ENCODE measurements at places on chromosomes 16 and 17.

GRCh38 chr17:75729351-75729750, 8.1 kb downstream of the ITGB4 start:
- DNase-seq, result no peak

GRCh38 chr17:79950306-79950705, 85.4 kb downstream of the TBC1D16 start:
- no peak for DNase-seq

DNA sequence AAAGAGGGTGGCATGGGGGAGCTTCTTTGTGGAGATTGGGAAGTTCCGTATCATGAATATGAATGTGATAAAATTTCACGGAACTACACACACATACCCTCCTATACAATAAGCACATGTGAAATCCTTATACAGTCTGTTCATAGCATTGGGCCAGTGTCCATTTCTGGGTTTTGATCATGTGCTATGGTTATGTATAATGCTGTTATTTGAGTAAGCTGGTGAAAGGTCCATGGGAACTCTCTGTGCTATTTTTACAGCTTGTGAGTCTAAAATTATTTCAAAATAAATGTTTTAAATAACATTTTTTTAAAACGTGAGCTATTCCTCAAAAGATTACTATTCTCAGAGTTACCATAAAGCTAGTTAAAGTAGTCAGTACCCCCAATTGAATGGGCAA, 205.2 kb upstream of the CACNG5 start:
- DNase-seq, result no peak

GRCh38 chr17:61352781-61353491, 46.7 kb upstream of the TBX2 start:
- DNase-seq, result no peak

DNA sequence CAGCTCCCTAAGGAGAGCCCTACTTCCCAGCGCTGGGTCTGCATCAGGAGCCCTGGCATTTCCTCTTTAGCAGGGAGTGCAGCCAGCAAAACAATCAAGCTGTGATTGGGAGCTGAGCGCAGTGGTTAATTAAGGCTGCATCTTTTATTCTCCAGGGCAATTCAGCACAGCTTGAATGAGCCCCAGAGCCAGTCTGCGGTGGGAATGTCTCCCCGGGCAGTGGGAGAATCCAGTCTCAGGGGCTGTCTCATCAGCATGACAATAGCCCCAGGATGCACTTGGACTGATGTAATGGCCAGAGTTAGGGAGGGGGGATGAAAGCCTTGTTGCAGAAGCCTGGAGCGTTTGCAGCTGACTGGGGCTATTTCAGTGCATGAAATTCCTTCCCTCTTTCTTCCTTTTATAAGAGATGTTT, 292.6 kb upstream of the SOX9 start:
- no peak for DNase-seq

DNA sequence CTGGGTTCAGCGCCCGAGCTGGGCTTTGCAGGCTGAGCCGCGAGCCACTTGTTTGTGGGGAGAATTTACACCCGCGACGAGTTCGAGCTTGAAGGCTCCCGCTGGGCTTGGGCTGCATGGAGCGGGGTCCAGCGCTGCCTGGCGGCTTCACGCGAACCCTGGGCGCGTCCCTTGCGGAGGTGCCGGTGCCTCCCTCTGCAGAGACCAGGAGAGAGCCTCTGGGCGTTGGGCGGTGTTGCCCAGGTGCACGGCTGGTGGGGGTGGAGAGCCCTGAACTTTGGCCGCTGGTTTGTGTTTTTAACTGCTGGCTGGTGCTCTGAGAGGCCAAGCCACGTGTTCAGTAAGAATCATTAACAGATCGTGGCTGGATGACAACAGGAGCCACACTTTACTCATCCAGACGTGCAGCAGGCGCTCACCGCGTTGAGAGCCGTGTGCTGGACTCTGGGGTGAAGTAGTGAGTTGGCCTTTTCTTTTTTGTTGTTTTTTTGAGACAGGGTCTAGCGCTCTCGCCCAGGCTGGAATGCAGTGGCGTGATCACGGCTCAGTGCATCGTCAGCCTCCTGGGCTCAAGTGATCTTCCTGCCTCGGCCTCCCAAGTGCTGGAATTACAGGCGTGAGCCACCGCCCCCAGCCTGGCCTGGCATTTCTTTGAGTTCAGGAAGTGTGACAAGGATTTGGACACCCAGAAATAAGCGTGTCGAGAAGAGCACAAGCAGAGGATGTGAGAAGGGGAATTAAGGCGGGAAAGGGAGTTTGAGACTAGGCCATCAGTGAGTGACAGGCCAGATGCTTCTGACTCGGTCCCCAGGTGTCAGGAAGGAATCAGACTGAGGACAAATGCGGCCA, 827 bp downstream of the CDK10 start:
- DNase-seq, result no peak

- DNase-seq, result no peak
Measured at GRCh38 chr17:2980211-2980903, 83.0 kb downstream of the OR1D5 start.

DNA sequence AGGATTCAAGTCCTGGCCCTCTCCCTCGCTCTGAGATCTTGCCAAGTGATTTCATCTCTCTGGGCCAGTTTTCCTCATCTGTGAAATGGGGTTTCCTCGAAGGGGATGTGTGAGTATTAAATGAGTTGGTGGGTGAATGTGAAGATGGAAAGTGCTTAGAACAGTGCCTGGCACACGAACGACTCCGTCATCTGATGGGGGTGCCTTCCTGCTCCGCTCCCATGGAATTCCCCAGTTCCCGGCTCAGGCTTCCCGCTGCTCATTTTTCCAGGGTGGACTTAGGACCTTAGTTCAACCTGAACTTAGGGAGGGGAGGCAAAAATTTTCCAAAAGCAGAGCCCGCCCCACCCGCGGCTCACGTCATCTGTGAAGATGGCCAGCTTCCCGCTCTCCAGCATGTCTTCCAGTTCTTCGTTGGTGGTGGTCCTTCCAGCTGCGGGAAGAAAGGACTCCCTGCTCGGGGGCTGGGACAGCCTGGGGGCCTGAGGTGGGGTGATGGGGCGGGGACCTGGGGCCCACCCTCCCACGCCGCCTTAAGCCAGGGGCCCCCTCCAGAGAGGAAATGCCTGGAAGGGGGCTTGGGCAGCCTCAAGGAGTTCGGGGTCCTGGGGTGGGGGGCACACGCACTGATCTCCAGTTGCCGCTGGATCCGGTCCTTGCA, 11.4 kb downstream of the HSD3B7 start:
- no peak for DNase-seq

DNA sequence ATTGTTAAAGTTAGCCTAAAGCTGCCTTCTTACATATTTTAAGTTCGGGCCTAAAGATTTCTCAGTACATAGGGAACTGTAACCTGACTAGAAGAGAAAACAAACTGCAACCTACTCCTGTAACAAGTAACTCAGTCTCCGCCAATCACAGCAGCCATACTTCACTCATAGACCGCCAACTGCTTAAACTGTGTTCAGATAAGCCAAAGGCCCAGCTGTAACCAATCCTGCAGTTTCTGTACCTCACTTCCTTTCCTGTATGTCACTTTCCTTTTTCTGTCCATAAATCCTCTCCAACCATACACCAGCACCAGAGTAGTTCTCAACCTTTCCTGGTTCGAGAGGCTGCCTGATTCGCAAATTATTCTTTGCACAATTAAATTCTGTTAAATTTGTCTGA, 41.5 kb downstream of the GLG1 start:
- DNase-seq, result no peak

DNA sequence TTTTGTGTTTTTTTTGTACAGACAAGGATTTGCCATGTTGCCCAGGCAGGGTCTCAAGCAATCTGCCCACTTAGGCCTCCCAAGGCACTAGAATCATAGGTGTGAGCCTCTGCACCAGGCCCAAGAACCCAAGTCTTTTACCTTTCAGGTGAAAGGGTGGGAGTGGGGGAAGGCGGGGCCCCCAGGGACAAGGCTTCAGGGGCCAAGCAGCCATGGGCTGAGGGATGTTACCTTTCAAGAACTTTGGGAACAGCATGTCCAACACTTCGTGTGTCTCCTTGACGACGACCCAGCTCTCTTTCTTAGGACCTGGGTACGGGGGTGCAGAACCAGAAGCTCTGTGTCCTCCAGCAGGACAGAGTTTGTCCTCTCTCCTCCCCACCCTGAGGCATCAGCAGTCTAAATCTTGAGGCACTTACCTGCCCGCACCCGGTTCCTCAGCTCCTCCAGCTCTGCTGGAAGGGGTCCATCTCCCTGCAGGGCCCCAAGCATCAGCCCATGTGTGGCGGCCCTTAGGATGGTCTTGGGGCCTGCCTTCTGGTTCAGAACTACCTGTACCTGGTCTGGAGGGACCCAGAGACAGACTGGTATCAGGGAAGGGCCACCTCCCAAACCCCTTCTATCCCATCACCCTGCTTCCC, 9.0 kb downstream of the SLC5A2 start:
- no peak for DNase-seq

- no peak for DNase-seq
Measured at GRCh38 chr17:80000136-80000535, 35.5 kb downstream of the TBC1D16 start.

DNA sequence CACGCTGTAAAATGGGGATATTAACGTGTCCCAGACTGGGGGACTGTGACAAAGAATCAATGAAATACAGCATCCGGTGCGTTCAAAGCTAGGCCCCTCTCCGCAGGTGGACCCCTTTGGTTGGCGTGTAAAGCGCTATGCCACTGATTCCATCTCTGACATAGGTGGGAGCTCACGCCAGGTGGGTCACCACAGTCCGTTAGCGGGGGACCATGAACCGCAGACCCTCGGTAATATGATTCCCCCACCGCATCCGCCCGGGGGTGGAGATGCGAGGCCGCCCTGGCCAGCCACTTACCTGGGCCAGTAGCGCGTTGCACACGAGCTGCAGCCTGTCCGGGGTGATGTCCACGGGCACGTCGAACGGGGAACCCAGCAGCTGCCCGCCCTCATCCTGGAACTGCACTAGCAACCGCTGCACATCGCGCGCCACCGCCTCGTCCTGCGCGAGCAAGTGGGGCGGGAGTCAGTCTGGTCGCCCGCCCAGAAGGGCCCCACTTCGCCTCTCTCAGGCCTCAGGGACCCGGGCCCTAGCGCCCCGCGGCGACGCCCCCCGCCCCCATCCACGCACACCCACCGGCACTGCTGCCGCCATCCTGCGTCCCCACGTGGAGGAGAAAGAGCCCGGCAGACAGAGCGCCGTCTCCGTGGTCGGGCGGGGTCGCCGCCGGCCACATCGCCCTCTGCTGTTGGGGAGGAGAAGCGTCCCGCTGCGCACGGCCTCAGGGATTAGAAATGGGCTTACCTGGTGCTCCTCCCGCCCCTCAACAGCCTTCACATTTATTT, at the start of gene NLE1:
Gene NLE1, minus strand, starts transcription at position 623 of the 786 bp plus-strand sequence. Its CDS starts 28 bp downstream, at position 595.
- DNase-seq, result peak; percentile 77

GRCh38 chr17:63481488-63481870, 4.6 kb downstream of the ACE start:
- DNase-seq, result no peak

- DNase-seq, result no peak
Measured at GRCh38 chr16:87701078-87701460, 64.7 kb downstream of the KLHDC4 start.

GRCh38 chr16:75086688-75087374, 29.7 kb downstream of the LDHD start:
- no peak for DNase-seq

DNA sequence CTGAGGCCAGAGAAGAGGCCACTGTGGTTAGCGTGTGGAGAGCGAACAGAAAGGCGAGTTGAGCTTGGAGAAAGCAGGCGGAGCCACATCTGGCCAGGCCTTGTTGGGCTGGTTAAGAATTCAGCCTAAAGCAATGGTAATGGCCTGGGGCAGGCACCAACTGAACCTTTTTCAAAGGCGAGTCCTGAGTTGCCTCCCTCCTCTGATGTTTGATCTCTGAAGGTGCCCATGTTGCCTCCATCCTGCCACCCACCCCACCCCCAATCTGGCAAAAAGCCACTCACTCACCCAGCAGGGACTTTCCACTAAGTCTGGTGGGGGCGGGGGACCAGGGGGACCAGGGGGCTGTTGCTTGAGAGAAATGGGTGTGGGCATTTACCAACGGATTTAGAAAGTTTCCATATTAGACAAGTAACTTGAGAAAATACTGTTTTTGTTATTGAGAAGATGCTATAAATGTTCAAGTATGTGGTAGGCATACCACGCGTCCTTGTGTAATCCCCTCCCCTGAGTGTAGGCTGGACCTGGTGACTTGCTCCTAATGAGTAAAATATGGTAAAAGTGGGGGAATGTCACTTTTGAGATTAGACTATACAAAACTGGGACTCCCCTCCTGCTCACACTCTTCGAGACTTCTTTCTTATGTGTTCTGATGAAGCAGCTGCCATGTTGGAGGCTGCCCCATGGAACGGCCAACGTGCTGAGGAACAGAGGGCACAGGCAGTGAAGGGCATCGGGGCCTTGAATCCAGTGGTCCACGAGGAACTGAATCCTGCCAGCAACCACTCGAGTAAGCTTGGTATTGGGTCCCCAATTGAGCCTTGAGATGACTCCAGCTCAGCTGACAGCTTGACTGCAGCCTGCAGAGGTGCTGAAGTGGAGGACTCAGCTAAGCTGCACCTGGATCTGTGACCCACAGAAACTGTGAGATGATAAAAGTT, 29.9 kb upstream of the TNS4 start:
- DNase-seq, result no peak

GRCh38 chr16:83975590-83976260, 7.7 kb downstream of the NECAB2 start:
- DNase-seq, result no peak

GRCh38 chr17:21296097-21297025, 11.8 kb downstream of the MAP2K3 start:
- DNase-seq, result no peak

GRCh38 chr17:53134548-53134947, 688.2 kb upstream of the KIF2B start:
- DNase-seq, result no peak

DNA sequence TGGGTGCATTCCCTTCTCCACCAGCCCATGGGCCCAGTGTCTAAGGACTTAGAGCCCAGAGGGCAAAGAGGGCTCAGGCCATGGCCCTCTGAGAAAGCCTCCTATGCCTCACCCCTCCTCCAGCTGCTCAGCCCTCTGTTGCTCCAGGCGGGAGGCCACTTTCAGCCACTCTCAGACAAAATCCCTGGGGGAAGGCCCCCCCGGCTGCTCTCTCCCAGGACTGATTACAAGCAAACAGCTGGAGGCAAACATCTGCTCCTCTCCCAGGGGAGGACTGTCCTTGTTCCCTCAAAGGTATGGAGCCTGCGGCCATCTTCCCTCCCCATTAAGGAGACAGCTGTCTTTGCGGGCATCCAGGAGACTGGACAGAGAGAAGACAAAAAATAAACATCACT, 54.9 kb upstream of the DLX4 start:
- no peak for DNase-seq

- no peak for DNase-seq
Measured at GRCh38 chr17:63682441-63682840, 17.5 kb downstream of the LIMD2 start.

DNA sequence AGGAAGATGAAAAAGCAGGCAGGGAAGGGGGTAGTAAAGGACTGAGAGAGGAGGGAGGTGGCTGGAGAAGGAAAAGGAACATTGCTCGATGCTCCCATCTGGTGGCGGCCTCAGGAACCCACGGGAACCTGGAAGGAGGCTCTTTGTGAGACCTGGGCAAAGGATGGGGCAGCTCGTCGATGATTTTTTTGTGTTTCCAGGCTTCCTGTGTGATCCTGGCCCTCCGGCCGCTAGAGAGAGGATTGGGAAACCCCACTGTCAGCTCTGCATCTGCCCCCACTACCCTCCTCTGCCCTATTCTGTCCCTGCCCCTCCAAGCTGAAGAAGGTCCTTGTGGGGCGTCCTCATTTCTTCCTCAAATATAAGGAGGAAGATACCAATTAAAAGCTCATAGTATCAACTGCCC, 6.6 kb downstream of the WFIKKN2 start:
- peak; percentile 41 for DNase-seq

- no peak for DNase-seq
Measured at GRCh38 chr17:56891751-56892150, 22.1 kb downstream of the TRIM25 start.

- no peak for DNase-seq
Measured at GRCh38 chr16:69399361-69399760, 13.6 kb upstream of the TERF2 start.

GRCh38 chr16:83215406-83216001, 588.7 kb downstream of the CDH13 start:
- peak; percentile 19 for DNase-seq

Data from stimulated activated CD4-positive, alpha-beta T cell treated with anti-CD3 and anti-CD28 coated beads, TNF-alpha, amount 100 ng/mL, for 1 hour (primary cell).